ENCODE measurements at places on chromosomes 11 and 22. TPM values are rescaled to one million over a fixed set of nuclear protein-coding genes. Genes with fewer than 3 reads are reported as not detected.

- no peak for DNase-seq
Observed at GRCh38 chr11:13038366-13038765, 29.2 kb downstream of the RASSF10 start.

DNA sequence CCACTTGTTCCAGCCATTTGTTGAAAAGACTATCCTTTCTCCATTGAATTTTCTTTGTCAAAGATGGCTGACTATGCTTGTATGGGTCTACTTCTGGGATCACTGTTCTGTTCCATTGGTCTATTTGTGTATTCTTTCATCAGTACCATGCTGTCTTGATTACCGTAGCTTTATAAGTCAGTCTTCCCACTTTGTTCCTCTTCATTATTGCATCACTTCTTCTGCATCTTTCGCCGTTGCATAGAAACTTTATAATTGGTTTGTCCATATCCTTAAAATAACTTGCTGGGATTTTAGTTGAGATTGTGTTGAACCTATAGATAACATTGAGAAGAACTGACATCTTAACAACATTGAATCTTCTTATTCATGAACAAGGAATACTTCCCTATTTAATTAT is 598.8 kb downstream of the TBC1D22A start:
- no peak for DNase-seq

DNA sequence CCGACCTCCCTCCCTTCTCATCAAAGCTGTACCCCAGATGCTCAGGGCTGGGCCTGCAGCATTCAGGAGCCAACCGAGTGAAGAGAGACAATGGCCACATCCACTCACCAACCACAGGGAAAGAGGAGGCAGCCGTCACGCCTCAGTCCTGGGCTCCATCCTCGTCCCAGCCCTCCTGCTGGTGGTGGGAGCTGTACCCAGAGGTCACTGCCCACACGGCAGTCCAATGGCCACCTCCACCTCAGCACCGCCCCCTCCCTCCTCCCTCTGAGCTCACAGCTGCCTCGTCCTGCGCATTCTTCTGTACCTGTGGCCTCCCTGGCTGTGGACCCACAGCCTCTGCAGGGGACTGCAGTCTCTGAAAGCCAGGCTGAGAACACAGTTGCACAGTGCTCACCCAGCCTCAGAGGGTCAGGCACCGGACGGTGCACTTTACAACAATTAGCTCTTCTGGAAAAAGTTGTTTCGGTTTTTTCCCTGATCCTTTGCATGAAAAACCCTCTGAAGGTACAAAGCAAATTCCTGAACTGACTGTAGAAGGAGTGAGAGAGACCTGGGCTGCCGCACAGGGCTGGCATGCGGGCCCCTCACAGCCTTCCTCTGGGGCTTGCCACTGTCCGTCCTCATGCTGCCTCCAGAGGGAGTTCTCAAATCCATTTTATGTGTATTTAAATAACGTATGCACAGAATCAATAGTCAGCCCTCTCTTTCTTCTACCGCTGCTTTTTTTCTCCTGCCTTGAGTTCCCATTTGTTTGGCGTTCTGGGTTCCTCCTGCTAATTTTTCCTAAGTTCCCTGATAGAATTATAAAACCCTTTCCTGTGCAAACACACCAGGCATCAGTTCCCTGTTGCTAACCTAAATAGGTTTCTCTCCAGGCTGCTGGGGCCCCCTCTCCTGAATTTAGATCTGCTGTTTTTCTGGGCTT is 52.7 kb downstream of the PHF21B start:
- no peak for DNase-seq

- no peak for DNase-seq
Observed at GRCh38 chr11:720017-720641, 14.1 kb downstream of the EPS8L2 start.

OR5J2 gene
- not detected for polyA plus RNA-seq

ART1 gene
- polyA plus RNA-seq: not detected

DNA sequence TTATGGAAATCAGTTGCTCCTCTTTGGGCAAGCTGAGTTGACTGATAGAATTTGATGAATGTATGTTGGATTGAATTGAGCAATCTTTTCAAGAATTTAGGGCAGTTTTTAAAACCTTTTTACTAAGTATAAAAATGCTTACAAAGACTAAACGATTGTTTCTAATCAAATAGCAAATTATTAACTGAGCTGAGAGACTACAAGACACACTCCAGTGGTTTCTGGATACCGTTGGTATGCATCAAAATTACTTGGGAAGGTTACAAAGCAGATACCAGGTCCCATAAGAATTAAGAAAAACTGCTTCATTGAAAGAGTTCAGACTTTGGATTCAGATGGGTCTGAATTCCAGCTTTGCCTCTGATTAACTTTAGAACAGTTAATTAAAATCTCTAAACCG is 721.4 kb downstream of the FAM181B start:
- no peak for DNase-seq

Measured in right lung (tissue), 10 donors.